ENCODE measurements at places on chromosomes 5 and 9.

GRCh38 chr5:89613222-89613956 is 730.4 kb upstream of the MEF2C start:
- no peak for DNase-seq

- no peak for DNase-seq
Measured at GRCh38 chr9:107694390-107694789, 204.8 kb upstream of the KLF4 start.

DNA sequence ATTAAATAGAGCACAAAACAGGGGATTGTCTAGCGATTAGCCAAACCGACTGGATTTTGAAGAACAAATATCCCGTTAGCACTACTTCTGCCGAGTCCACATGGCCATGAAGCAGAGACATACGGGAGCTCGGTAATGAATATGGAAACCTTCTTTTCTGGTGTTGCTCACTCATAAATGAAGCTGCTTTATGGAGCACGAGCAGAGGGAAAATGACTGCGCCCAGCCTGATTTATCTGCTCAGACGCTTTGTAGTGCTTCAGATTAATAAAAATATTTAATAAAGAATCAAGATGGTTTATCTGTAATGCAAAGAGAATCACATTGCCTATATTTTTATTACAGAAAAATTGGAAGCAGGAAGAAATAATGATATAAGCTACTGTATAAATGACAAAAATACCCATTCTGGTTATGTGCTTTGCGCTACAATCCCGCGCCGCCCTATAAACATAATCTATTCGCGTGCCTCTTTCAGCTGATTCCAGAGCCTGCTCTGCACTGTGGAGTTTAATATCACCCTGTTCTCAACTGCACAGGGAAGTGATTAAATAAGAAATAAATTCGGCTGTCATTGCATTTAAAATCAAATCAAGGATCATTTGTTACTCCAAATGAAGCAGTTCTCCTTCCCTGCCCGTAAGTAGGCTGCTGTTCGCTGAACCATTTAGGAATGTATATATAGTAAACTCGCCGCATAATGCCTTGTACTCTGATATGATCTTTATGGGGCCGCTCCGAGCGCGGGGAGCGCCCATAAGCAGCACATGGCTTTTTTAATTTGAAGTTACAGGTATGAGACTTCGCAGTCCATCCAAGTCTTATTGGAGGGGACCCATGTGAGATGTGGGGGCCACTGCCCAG is 22.3 kb upstream of the UBAC1 start:
- DNase-seq: no peak

- no peak for DNase-seq
Measured at GRCh38 chr9:70485273-70485858, 70.9 kb upstream of the KLF9 start.

DNA sequence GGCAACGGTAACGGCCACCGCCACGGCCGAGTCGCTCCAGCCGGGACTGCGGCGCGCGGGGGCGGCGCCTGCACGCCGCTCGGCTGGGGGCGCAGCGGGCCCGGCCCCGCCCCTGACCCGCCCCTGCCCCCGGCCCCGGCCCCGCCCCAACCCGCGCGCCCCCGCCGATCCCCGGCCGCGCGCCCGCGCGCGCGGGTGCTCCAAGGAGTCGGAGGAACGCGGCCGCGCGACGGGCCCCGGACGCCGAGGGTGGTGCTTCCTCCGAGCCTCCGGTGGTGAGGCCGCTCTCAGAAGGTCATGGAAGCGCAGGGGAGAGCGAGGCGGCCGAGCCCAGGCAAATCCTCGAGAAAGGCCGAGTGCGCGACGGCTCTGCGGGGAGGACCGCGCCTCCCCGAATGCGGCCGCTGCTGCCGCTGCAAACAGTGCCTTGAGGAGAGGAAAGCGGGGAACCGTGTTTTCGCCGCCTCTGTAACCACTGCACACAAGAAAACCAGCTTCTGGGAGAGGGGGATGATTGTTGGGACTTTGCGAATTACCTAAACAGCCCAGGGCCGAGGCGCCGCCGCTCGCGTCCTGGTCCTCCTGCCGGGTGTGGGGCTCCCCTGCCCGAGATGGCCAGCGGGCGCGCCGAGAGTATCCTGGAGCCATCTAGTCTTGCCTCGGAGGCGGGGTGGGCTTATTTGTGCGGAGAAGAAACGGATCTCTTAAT is at the start of gene LIFR:
Gene LIFR, minus strand, starts transcription at position 48 of the 709 bp plus-strand sequence. CDS start 25,999 bp downstream, outside the sequence.
- peak; percentile 74 for DNase-seq

GRCh38 chr5:119323601-119324000 is 32.2 kb upstream of the TNFAIP8 start:
- peak; percentile 10 for DNase-seq

DNA sequence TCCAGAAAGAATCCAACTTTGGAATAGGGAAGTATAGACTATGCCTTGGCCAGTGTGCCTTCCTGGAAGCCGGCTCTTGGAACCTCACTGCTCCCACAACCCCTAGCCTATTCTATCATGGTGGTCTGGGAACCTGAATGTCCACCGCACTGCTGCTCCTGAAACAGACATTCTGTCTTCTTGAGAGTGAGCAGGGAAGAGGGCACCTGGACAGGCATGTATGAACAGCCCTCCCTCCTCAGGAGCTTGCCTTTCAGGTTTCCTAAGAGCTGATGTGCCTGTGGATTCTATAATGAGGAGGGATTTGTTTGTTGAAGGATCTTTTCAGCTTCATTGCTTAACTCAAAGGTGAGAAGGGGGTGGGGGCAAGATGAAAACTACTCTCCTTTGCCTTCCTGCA is 55.1 kb upstream of the XPA start:
- DNase-seq: no peak

DNA sequence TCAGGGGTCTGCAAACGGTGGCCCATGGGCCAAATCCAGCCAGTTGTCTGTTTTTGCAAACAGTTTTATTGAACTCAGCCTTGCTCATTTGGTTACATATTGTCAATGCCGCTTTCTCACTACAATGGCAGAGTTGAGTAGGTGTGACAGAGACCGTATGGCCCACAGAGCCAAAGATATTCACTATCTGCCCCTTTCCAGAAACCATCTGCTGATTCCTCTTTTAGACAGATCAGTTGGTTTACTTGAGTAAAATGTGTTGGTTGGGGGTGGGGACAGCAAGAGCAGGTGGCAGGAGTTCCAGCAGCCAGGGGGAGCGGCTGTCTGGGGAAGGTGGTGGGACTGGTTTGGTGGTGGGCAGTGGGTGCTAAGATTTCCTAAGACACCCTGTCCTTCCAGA is 54.8 kb downstream of the COL27A1 start:
- no peak for DNase-seq

- DNase-seq: no peak
Measured at GRCh38 chr5:158727136-158727535, 372.6 kb downstream of the EBF1 start.

- DNase-seq: no peak
Measured at GRCh38 chr9:130126721-130127433, 45.3 kb upstream of the NCS1 start.

GRCh38 chr9:72383978-72384709 is 19.1 kb upstream of the ZFAND5 start:
- DNase-seq: no peak

- DNase-seq: no peak
Measured at GRCh38 chr5:83360573-83360972, 111.0 kb upstream of the VCAN start.

GRCh38 chr9:128254855-128255759 is 20.7 kb downstream of the GOLGA2 start:
- peak; percentile 51 for DNase-seq

- DNase-seq: no peak
Measured at GRCh38 chr5:43619380-43619779, 16.4 kb downstream of the NNT start.

GRCh38 chr5:43485406-43485805 is 1.7 kb upstream of the TMEM267 start:
- DNase-seq: no peak

GRCh38 chr9:131731644-131732043 is 8.2 kb downstream of the RAPGEF1 start:
- DNase-seq: no peak

GRCh38 chr9:134052491-134052890 is 15.3 kb downstream of the BRD3 start:
- DNase-seq: no peak

DNA sequence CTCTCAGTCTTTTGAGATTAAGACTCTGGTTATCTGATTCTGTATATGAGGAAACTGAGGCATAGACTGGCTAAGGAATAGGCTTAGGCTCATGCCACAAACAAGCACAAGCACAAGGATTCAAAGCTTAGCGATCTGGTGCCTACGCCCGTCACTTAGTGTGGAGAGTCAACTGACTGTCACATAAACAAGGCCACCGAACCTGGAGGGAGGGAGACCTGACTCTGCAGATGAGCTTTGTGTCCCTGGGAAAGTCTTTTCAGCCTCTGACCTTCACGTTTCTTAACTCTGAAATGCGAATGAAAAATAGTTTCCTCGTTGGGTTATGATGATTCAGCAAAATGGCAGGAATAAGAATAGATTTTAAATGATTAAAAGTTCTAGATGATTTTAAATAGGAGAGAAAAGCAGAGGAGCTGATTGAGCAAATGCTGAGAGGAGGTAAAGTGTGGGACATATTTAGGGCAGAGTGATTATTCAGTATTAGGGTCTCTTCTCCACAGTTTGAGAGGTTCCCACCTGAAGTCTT is 135.4 kb downstream of the GRIA1 start:
- DNase-seq: no peak

GRCh38 chr9:136978073-136978864 is 965 bp downstream of the PTGDS start:
- peak; percentile 40 for DNase-seq

GRCh38 chr9:33232815-33233214 is 7.2 kb upstream of the SPINK4 start:
- DNase-seq: no peak

DNA sequence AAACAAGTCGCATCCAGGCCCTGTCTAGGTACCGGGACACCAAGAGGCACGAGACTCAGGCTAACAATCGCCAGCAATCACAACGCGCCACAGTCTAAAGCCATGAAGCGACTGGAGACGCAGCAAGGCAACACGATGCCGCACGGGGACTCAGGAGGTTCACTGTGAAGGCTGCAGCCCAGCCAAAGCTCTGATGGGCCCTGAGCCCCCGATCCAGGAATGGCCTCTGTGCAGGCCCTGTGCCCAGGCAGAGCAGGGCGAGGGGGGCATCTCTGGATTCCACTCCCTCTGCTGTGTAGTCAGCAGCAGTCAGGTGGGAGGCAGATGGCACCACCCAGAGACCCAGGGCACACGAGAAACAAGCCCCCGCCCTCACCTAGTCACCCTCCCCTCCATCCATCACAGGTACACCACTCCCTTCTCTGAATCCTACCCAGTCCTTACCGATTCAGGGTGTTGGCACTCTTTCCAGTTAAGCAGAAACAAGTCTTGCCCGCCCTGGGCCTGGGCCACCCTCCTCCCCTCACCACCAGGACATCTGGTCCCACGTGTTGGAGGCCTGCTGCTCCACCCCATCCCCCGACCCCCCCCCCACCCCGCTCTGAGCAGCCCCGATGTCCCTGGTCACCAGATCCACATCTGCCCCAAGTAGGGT is 1.1 kb downstream of the RALGDS start:
- no peak for DNase-seq

- no peak for DNase-seq
Measured at GRCh38 chr5:176535101-176535663, 2.0 kb downstream of the RNF44 start.

DNA sequence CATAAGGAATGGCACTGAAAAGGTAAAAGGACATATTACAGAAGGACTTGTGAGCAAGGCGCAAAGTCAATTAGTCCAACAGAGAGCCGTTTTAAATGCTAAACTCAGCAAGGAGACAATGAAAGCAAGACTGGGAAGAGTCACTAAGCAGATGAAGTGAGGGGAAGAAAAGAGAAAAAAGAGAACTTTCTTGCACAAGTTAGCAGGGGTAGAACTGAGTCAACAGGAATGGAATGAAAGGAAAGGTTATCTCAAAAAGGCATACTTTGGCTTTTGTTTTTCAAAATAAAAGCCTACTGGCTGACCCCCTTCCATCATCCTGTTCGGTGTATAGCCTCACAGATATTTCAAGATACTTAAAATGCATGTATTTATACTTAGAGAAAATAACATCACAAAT is 75.0 kb downstream of the NR6A1 start:
- no peak for DNase-seq

- DNase-seq: no peak
Measured at GRCh38 chr9:93297659-93298497, 113.9 kb downstream of the WNK2 start.

- DNase-seq: no peak
Measured at GRCh38 chr5:131357739-131358561, 94.1 kb downstream of the CDC42SE2 start.

- no peak for DNase-seq
Measured at GRCh38 chr9:116081435-116082115, 72.0 kb upstream of the PAPPA start.

- no peak for DNase-seq
Measured at GRCh38 chr5:172490514-172491461, 36.5 kb upstream of the SH3PXD2B start.

- no peak for DNase-seq
Measured at GRCh38 chr5:73088026-73088425, 32.3 kb upstream of the TMEM171 start.

DNA sequence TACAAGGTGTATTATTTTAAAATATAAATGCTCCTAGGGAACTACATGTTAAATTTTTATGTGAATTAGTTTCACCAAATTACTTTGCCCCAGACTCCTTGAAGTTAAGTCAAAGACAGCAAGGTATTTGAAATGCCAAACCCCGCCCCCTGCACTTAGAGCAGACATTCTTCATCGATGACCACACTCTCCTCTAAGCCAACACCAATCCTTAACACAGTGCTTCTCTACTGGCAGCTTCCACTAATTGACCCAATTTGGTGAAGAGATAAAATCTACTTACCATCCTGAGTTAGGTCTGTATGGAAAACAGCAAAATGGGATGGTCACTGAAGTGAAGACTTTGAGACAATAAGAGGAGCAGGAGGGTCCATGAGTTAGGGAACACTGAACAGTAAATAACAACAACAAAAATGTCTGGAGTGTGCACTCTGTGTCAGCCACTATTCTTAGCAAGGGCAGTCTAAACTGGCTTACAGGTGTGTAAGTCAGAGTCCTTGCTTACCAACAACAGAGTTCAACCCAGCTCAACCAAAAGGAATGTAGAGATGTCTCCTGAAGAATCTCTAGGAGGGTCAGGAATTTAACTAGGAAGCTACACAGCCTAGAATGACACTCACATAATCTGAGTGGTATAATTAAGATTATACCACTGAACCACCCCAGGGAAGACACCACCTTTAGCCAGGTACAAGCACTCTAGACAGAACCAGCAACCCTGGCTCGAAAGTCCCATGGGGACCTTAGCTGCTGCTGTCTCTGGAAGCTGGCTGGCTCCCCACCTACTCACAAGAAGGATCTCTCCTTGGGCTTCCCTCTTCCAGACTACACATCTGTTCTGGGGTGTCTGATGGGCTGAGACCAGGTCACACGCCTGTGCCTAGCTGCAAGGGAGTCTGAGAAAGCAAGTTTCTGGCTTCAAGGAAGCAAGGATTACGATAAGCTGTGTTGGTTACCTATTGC is 8.8 kb upstream of the UBE2QL1 start:
- DNase-seq: no peak

GRCh38 chr5:114727358-114727757 is 365.5 kb downstream of the KCNN2 start:
- DNase-seq: no peak

- DNase-seq: no peak
Measured at GRCh38 chr5:86482008-86482407, 135.7 kb upstream of the COX7C start.

GRCh38 chr5:174145821-174146220 is 100.3 kb downstream of the NSG2 start:
- DNase-seq: peak; percentile 2

GRCh38 chr5:31900296-31900865 is 261.4 kb downstream of the PDZD2 start:
- no peak for DNase-seq

- DNase-seq: no peak
Measured at GRCh38 chr5:32597041-32597629, 11.8 kb downstream of the SUB1 start.

GRCh38 chr5:77167063-77167462 is 43.4 kb upstream of the PDE8B start:
- DNase-seq: no peak
